ENCODE measurements at places on chromosomes 1 and 21.
A peak's percentile ranks its signal among the peaks of the same experiment; 100 is the strongest.

DNA sequence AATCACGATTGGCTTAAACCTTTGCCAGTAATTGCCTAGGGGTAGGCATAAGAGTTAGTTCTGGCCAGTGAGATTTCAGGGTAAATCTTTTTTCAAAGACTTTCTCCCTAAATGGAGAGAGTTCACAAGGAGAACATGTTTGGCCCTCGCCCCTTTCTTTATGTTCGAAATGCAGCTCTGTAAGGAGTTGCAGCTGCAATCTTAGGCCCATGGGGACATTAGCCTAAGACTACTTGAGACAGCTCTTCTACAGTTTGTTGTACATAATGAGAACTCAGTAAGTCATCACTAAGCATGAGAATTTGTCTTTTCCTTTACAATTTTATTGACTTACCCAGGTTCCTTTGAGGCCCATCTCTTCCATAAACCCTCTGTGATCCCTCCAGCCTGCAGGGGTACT is 40.4 kb upstream of the GADD45A start:
- DNase-seq: no peak

DNA sequence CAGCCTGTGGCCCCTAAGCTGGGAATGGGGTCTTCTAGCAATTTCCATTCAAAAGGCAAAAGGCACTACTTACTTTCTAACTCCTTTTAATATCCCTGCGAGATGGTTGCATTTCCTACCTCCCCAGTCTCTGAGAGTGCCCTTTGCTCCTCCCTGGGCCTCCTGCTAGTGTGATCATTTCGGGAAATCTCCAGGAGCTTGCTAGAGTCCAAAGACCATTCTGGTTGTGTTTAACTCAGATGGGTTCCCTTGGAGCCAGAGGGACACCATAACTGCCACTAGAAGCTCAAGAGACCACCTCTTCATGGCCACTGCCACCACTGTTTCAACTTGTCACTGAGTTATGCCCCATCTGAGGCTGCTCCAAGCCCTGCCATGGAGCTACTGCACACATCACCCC is 34.4 kb upstream of the CYP4B1 start:
- no peak for DNase-seq

- no peak for DNase-seq
Measured at GRCh38 chr1:193143285-193143684, 21.5 kb downstream of the CDC73 start.

DNA sequence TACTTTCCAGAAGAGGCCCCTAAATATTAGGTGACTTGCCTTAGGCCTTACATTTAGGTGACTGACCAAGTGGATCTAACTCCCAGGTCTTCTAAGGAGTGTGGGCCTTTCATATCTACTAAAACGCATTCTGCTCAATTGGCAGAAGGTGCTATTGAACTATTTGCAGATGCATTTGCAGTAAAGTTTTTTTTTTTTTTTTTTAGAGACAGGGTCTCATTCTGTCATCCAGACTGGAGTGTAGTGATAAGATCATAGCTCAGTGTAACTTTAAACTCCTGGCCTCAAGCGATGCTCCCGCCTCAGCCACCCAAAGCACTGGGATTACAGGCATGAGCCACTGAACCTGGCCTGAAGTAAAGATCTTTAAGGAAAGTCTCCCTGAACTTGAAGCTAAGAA is 13.0 kb upstream of the ACBD6 start:
- DNase-seq: no peak

GRCh38 chr21:36858320-36858957 is 108.0 kb downstream of the HLCS start:
- no peak for DNase-seq

- no peak for DNase-seq
Measured at GRCh38 chr1:192005976-192006375, 152.3 kb upstream of the RGS18 start.

- peak; percentile 25 for DNase-seq
Measured at GRCh38 chr21:34669149-34669879, 520 bp downstream of the CLIC6 start.

DNA sequence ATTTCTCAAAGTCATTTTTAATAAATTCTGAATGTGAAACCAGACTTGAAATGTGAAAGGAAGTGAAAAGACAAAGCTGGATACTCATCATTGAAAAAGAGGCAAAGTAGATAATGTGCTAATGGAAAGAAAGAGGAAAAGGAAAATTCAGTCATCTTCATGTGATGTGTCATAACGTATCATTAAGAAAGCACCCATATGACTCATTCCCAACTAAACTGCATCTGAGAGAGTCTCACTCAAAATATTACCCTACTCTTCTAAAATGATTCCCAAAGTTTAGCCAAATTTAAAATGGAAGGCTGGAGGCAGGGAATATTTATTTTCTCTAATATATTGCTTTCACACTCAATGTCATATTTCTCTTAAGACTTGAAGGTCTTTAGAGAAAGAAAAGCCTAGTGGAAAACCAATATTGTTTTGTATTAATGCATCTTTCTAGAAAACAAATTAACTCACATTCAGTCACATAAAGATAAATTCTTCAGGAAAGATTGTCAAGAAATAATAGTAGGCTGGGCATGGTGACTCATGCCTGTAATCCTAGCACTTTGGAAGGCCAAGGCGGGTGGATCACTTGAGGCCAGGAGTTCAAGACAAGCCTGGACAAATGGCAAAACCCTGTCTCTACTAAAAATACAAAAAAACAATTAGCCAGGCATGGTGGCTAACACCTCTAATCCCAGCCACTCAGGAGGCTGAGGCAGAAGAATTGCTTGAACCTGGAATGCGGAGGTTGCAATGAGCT is 129.9 kb downstream of the SLC30A10 start:
- no peak for DNase-seq

DNA sequence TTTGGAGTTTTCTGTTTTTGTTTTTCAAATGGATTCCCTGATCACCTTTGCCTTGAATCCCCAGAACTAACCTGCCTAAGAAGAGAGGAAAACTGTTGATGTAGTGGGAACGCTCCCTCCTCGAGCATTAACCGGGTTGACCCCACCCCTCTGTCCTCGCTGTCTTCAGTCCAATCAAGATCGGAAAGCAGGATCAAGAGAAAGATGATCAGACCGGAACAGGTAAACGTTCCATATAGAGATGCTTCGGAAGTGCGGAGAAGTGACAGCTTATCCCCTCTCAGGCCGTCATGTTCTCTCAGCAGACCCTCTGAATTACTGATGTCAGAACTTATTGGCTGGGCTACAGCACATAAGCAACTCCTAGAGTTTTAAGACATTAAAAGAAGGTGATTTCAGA is 800 bp upstream of the FAM163A start:
- no peak for DNase-seq

- DNase-seq: no peak
Measured at GRCh38 chr1:151773702-151774101, 10.4 kb upstream of the MRPL9 start.

- DNase-seq: no peak
Measured at GRCh38 chr1:30692201-30692947, 31.0 kb downstream of the MATN1 start.

- DNase-seq: no peak
Measured at GRCh38 chr1:147651466-147651865, 18.9 kb downstream of the ACP6 start.

DNA sequence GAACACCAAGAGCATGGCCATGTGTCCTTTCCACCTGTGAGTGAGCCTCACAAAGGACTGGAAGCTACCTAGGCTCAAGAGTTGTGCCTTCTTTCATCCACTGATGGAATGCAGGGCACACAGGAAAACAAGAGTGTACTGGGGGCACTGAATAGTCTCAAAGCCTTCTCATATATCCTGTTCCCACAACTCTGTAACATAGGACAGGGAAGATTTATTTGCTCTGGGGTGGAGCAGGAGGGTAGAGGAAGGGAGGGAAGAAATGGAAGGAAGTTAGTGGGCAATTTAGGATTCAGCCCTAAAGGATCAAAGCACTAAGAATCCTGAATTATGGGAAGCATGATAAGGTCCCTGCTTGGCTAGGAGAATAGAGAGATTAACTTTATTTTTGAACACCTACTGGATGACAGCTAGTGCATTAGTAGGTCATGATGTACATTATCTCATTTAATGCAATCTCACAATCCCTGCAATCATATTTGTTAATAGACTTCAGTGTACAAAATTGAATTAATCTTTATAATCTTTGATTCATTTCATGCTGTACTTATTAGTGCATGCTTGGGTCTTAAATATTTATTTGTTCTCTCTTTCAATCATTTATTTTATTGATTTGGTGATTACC is 27.0 kb upstream of the RGS16 start:
- DNase-seq: no peak

DNA sequence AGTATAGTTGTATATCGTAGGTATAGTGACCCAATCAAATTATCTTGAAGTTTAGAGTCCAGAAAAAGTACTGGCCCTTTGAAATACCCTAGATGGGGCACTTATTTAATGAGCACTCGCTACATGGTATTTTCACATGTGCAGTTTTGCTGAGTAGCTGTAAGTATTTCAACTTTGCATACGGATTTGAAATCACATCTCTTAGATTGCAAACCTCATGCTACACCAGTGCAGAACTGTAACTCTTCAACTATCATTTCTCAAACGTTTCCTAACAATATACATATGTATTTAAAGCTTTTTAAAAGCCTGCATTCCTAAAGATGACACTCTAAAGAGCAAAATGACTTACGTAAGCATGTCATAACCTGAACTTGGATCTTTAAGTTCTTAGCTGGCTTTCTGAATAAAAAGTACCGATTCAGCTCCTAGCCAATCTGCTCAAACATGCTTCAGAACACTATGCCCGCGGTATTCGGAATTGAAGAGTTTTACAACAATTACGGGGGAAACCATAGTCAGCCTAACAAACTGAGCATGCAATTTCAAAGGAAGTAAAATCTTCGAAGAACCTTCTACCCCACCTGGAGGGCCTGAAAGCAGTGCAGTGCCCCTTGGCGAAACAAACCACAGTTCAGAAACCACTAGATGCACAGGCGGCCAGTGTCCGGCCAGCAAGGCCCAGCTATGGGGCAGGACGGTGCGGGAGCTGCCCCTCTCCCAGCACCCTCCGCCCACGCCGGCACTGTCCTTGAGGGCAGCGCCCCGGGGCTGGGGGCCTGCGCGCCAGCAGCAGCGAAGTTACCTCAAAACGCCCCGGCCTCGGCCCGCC is 863 bp downstream of the FH start:
- no peak for DNase-seq

- DNase-seq: no peak
Measured at GRCh38 chr1:180815188-180815587, 97.5 kb upstream of the KIAA1614 start.

- no peak for DNase-seq
Measured at GRCh38 chr1:27356619-27357280, 10.0 kb downstream of the MAP3K6 start.

DNA sequence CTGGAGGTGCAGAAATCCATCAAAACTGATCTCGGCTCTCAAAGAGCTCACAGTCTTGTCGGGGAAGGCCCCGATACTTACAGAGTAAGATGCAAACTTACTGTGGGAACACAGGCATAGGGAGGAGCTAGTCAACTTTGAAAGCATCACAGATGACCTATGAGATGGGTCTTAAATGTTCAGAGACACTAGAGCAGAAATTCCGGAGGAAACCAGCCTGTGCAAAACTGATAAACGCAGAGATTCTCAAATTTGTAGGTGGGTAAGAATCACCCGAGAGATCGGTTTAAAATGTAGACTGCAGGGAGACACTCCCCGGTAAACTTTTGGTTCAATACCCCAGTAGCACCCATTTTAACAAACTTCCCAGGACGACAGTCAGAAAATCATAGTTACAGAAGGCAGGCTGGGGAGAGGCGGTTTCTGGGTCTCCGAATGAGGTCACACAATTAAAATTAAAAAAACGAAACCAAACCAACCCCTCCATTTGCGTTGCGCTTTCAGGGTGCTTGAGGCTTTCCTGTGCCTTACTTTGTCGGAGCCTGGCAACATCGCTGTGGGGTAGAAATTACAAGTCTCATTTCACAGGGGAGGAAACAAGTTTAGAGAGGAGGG is 755 bp upstream of the THRAP3 start:
- DNase-seq: peak; percentile 58

DNA sequence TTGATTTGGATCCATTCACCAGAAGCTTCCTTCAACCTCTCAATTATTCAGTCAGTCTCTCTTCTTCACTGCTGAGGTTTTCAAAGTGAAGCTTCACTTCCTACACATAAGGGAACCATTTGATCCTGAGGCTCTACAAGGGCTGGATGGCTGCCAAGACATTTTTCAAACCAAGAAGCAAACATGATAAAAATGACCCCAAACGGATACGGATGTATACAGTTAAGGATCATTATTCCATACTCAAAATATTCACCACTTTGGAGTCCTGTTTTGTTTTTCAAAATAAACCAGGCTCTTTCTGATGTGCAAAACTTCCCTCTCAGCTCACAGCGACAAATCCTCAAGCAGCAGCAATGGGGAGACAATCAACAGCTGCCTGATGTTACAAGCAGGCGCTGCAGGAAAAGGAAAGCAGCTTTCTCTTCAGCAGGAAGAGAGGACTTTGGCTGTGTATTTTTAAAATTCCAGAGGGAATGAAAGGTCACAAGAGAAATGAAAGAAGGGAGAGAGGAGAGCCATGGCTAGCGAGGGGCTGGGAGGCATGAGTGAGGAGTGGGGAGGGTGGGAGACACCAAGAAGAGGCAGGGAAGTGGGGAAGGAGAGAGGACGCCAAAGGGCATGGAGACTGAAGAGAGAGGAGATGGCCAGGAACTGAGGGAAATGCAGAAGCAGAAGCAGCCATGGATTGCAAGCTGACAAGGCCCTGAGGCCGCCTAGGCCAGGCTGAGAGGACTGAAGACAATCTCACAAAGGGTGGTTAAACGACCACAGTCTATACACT is 145.4 kb downstream of the SLC45A1 start:
- DNase-seq: no peak

DNA sequence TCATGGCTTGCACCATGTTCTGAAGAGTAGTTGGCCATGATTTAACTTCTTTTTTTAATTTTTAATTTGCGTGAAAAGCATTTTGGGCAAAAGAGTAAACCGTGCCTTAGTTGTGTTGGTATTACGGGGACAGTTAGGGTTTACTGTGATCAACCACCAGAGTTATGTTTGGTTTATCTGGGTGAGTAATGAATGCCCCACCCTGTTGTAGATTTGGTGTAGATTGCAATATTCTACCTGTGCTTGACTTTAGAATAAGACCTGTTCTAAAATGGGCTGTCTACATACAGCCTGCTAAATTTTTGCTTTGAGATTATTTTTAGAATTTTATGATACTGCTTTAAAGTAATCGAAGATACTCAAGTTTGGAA is 1.4 kb downstream of the USP25 start:
- DNase-seq: no peak

GRCh38 chr1:23216771-23217420 is 406 bp downstream of the HTR1D start:
- DNase-seq: peak; percentile 47

GRCh38 chr1:161549652-161550051 is at the start of gene FCGR3A:
TSS of gene FCGR3A (minus strand) at chr1:161549818. CDS start at chr1:161549736, 82 bp downstream.
- DNase-seq: no peak

- DNase-seq: no peak
Measured at GRCh38 chr1:193335806-193336428, 149.5 kb upstream of the B3GALT2 start.

- no peak for DNase-seq
Measured at GRCh38 chr1:15346346-15347030, 63.2 kb upstream of the EFHD2 start.

DNA sequence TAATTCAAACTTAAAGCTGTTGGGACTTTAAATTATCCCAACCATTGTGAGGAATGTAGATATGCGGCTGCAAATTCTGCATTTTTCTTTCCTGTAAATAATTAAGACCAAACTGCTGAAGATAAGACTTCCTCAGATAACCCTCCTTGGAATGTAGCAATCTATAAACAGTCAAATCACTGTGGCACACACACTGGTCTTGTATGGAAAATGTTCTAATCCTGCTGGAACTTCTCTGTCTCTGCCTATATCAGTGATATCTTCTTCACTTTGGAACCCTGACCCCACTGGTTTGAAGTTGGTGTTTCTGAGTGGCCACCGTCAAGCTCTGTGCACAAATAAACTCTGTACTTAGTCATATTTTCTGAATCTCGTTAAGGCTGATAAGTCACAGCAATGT is 32.9 kb downstream of the HSF2BP start:
- DNase-seq: no peak

All from memory B cell (primary cell).